ENCODE measurements at places on chromosomes 2 and 18. TPM values are rescaled to one million over a fixed set of nuclear protein-coding genes. Genes with fewer than 3 reads are reported as not detected.

NLRC4 gene
- total RNA-seq, result 0.36 TPM

STAM2 gene
- 48.8 TPM for total RNA-seq

TBR1 gene
- total RNA-seq, result 0.64 TPM

PRSS56 gene
- 0.18 TPM for total RNA-seq

LRP2 gene
- 22.0 TPM for total RNA-seq

DNA sequence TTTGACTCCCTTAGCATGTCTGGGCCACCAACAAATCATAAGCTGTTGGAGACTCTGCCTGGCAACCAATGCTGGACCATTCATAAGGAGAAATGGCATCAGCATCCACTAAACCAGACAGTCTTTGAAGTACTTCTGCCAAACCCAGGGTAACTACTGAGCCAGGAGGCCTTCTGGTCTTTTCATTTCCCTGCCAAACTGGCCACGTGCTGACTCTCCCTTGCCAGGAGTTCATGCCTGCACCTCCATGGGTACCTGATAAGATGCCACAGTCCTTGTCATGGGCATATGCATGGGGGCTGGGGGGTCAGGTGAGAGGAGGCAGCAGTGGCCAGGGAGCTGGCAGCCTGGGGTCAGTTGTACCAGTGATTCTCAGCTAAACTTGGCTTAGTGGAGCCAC lies 34.2 kb upstream of the DAPL1 start:
- peak; percentile 85 for DNase-seq

GRCh38 chr2:42770288-42771131 lies 6.6 kb upstream of the OXER1 start:
- no peak for DNase-seq

DNA sequence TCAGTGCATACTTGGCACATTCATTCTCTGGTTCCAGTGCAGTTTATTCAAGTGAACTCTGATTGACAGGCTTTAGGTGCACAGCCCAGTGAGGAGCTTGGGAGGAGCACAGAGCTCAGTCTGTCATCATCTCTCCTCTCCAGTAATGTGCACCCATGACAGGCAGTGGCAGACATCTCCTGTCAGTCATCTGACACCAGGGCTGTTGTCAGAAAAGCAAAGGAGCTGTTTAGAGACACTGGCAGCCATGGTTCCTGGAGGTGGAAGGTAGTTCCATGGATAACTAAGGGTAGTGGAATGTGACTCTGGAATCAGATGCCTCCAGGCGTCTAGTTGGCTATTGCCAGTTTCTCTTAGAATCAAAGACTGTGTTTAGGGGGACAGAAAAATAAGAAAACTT lies 308.8 kb downstream of the DCDC2C start:
- no peak for DNase-seq

- DNase-seq, result no peak
Observed at GRCh38 chr2:207157162-207157481, 8.6 kb downstream of the KLF7 start.

Measured in cerebellum (tissue), 4 donors.